Activated CD8-positive, alpha-beta memory T cell treated with anti-CD3 and anti-CD28 coated beads for 4 hours (primary cell): ENCODE measurements at places on chromosomes 5 and 9.

DNA sequence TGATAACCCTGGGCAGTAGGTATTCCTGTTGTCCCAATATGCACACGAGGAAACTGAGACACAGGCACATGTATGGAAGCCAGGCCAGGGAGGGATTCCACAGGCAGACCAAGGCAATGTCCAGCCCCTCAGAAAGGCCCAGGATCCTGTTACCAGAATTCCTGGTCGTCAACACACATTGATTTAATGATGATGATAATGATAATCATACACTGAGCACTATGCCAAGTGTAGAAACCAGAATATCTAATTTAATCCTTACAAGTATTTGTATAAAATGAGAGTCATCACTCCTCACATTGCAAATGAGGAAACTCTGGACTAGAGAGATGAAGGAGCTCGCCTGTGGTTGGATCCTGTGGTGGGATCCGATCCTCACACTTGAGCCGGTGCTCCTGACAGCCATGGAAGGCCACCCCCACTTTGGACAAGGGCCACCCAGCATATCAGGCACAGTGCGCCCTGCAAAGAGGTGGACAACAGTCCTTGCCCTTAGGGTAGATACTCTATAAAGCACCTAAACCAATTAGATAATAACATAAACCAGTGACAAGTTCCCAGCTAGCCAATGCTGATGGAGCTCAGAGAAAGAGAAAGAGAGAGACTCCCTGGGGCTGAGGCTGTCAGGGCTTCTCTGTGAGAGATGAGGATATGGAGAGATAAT is 185.3 kb downstream of the SLIT3 start:
- DNase-seq: no peak

DNA sequence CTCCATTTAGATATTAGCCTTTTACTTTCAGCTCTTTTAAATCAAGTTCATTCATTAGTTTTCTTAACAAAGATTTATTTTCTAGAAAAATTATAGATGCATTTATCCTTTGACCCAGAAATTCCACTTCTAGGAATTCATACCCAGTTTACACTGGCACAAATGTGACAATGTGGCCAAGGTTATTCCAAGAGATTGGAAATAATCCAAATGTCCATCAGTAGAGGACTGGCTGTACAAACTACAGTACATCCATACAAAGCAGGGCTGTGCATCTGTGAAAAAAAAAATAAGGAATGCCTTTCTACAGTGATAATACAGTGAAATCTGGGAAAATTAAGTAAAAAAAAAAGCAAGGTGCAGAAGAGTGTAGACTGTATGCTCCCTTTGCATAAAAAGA is 149.2 kb downstream of the GABBR2 start:
- no peak for DNase-seq

DNA sequence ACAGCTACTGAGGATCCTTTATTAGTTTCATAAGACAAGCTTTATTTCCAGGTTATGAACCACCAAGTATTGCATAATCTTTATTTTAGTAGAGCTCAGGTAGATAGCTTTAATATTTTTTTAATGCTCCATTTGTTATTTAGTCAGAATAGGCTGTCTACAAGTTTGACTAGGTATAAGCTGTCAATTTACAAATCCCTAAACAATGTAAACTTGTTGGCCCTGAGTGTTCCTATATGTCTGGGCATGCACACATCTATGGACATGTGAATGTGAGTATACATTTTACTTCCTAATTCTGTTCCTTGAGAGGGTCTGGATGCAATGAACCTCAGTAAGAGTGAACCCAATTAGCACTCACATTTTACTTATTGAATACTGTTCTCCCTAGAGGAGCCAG is 722.2 kb upstream of the PTPRD start:
- DNase-seq: no peak

DNA sequence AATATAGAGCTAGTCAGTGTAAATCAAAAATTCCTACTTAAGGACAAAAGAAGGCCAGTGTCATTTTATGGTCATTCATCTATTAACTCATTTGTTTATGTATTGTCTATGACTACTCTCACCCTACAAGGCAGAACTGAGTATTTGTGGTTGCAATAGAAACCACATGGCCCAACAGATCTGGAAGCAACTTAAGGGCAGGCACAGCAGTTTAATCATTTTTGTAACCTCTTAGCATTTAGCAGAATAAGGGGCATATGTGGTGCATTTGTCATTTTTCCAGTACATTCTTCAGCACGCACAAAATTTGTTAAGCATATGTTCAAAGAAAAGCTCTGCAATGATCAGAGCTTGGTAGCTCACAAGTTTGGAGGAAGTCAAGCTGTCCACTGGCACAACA is 1.1 kb downstream of the FKBP15 start:
- DNase-seq: no peak

- DNase-seq: no peak
These were observed 218.1 kb upstream of the WWC1 start for GRCh38 chr5:168073311-168073710.

GRCh38 chr5:115324021-115324420 is 27.6 kb upstream of the CCDC112 start:
- DNase-seq: no peak

GRCh38 chr5:175752826-175753535 is 95.1 kb downstream of the HRH2 start:
- no peak for DNase-seq

GRCh38 chr5:116885825-116886224 is 311.2 kb upstream of the SEMA6A start:
- DNase-seq: no peak
